Stimulated activated CD8-positive, alpha-beta memory T cell treated with anti-CD3 and anti-CD28 coated beads, Interleukin-7, amount 100 ng/mL, for 24 hours (primary cell): ENCODE measurements at places on chromosomes 7 and 10.

DNA sequence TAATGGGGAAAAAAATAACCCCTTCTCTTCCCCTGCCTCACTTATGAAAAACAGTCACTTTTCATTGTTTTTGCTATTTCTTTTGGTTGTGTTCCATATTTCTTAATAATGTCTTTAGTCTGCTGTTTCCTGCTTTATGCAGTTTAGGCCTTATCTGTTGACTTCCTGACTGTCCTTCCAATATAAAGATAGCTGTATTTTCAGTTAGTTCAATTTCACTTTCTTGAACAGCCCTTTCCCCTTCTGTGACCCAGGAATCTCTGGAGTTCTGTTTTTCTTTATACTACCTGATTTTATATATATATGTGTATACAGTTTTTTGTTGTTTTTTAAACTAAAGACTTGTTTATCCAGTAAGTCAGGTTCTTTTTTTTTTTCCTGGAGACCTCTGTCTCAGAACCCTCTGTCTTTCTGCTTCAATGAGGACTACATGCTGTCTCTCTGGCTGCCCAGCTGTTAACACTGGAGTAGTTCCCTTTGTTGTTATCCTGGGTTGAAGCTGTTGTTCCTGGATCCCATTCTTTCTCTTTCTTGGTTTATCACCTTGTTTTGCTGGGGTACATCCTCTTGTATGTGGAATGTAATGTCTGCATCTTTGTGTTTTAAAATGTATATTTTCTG, 87.2 kb downstream of the GSDME start:
- DNase-seq = no peak

GRCh38 chr10:50362547-50363125, 111.3 kb upstream of the ASAH2 start:
- no peak for DNase-seq

DNA sequence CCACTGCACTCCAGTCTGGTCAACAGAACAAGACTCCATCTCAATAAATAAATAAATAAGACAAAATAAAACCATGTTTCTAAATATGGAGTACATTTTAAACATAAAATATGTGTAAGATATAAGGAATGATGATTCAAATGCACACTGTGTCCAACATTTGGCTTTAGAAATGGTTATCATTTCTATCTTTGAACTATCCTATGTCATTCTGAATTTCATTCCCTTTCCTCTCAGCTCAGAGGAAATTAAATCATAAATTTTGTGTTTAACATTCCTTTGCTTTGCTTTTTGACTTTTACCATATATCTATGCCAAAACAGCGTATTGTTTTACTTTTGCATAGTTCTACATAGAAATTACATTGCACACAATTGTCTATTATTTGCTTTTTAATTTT, 130.9 kb downstream of the GNAT3 start:
- no peak for DNase-seq

DNA sequence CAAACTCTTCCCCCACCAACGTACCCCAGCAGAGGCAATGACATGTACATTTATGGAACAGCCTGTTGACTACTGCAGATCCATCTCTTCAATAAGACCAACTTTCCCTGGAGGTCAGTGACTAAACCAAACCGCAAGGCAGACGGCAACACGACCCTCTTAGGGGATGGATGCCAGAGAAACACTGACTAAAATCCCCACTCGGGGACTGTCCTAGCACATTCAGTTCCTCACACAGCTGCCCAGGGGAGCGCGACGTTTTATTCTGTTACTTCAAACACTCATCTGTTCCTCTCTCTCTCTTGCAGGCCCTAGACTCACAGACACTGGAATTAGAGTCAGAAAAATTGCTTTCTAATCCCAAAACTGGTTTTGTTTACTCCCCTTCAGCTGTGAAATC, 146.5 kb upstream of the PRSS1 start:
- DNase-seq = no peak

DNA sequence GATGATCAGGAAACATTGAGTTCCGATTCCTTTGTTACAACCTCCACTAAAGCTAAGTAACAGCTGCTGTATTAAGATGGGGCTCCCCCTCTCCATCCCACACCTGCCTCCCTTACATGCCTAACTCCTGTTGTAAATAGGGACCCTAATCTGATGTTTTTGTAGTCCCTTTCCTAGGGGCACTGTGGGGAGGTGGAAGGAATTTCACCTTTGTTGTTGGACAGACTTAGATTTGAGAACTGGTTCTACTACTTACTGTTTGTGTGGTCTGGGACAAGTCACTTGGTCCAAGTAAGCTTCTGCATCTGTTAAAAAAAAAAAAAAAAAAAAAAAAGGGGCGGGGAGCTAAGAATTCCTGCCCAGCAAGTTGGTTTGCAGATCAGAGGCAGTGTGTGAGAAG, 42.6 kb downstream of the KIAA1217 start:
- no peak for DNase-seq

GRCh38 chr7:70923181-70923845, 208.6 kb upstream of the GALNT17 start:
- no peak for DNase-seq

DNA sequence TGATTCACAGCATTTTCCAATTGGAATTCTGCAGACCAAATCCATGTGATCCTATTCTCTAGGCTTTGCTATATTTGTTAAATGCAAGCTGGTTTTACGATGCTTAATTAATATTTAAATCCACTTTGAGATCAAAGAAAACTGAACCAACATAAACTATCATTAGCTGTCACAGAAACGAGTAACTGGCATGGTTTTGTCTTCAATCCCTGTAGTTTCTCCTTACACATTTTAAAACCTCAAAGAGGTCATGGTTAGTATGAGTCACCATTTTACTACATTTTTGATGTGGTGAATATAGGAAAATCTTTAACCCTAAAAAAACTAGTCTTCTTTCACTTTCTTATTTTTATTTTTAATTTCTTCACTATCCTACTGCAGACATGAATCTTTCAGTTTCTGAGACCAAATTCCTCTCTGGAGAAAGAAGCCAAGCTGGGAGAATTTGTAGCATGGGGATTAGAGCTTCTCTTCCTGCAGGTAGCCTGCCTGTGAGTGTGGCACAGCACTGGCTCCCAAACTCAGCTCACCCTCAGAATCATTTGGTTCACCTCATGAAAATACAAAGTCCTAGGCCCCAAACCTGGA, 8.7 kb upstream of the LIPM start:
- no peak for DNase-seq

GRCh38 chr7:137694405-137694804, 152.4 kb downstream of the DGKI start:
- DNase-seq = no peak

DNA sequence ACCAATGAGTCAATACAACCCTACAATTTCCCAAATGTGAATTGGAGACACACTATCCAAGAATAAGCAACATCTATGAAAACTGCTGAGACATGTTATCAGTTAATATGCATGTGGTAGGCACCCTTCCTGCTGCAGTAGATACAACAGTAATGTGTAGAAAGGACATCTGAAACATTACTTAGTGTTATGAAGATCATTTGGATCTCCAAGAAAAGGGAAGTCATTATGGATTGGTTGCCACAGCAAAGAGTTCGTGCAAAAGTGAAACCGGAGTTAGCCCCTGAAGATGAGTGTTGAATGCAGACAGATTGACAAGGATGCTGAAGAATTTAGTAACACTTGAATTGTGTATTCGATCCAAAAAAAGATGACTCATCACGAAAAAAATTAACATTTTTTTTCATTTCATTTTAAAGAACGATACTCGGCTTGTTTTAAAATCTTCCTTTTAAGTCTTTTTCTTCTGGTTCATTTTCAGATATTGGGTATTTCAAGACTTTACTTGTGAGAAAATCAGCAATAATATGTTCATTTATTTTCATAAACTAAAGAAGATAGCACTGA, 322.4 kb upstream of the KLF6 start:
- no peak for DNase-seq
